Hepatocyte (in vitro differentiated cells): ENCODE measurements at places on chromosomes 3 and 15. TPM values are rescaled to one million over a fixed set of nuclear protein-coding genes. Genes with fewer than 3 reads are reported as not detected.

RBMS3 gene
- 31.4 and 37.1 TPM in 2 replicates for total RNA-seq

DNA sequence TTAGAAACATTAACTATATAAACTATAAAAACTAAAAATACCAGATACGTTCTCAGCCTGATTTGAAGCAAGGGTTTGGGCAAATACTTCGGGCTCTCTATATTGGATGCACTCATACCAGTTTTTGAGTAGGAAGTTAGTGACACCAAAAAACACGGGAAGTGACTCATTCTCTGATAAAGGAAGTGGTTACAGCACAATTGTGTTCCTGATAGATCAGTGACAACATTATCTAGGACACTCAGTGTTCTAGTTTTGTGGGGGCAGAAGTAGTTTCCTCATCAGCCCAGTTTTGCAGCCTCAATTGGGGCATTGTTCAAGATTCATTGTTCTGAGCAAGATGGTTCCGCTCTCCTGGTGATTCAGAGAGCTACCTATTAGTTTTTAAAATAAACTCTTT, 469.6 kb upstream of the DPPA4 start:
- no peak for DNase-seq

GRCh38 chr3:151852074-151852811, 21.2 kb upstream of the SUCNR1 start:
- DNase-seq = no peak

GRCh38 chr3:159238646-159239045, 436.8 kb downstream of the MFSD1 start:
- no peak for DNase-seq

GRCh38 chr3:99945328-99945995, 127.8 kb downstream of the CMSS1 start:
- DNase-seq = no peak

GRCh38 chr3:184786280-184786941, 25.6 kb upstream of the VPS8 start:
- peak; percentile 53 for DNase-seq

DNA sequence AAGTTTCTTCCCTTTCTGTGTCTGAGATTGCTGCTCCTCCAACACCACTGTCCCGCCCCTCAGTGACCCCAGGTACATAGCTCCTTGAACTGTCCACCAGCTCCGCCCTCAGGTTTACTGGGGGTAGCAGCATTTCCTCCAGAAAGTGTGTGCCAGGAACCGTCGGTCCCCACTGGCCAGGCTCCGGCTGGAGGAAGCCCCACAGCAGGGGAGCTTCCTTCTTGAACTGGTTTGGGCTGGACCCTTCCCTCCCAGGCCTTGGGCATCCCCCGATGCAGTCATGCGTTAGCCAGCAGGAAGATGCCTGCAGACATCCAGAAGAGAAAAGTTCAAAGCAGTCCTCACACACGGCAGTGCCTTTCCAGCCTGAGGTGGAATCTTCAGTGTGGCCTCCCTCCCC, 19.7 kb downstream of the PAK6 start:
- no peak for DNase-seq

PCOLCE2 gene
- total RNA-seq = 10.8 and 11.2 TPM in 2 replicates

DNA sequence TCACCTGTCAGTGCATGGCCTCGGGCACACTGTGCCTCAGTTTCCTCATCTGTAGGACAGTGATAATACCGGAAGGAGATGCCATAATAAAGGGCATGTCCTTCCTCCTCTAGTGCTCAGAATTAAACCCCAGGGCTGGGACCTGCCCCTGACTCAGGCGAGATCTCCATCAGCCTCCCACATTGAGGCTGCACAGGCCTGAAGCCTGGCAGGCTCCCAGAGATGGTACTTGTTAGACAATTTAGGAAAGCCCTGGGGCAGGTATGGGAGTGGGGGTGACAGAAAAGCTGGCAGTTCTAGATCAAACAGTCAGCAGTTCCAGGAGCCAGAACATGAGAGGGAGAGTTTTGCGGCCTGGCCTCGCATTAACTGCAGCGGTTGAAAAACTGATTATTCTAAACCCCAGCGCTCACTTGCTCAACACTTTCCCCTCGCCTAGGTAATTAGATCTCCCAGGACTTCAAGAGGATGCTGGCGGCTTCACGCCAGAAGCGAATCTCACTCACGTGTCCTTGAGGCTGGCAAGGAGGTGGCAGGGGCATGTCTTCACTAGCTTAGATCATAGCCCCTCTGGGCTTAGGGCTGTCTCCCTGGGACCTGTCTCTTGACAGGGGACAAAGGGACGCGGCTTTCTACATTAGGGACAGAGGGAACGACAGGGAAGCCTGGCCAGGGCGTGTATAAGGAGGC, 73.1 kb downstream of the ATP2B2 start:
- no peak for DNase-seq

DNA sequence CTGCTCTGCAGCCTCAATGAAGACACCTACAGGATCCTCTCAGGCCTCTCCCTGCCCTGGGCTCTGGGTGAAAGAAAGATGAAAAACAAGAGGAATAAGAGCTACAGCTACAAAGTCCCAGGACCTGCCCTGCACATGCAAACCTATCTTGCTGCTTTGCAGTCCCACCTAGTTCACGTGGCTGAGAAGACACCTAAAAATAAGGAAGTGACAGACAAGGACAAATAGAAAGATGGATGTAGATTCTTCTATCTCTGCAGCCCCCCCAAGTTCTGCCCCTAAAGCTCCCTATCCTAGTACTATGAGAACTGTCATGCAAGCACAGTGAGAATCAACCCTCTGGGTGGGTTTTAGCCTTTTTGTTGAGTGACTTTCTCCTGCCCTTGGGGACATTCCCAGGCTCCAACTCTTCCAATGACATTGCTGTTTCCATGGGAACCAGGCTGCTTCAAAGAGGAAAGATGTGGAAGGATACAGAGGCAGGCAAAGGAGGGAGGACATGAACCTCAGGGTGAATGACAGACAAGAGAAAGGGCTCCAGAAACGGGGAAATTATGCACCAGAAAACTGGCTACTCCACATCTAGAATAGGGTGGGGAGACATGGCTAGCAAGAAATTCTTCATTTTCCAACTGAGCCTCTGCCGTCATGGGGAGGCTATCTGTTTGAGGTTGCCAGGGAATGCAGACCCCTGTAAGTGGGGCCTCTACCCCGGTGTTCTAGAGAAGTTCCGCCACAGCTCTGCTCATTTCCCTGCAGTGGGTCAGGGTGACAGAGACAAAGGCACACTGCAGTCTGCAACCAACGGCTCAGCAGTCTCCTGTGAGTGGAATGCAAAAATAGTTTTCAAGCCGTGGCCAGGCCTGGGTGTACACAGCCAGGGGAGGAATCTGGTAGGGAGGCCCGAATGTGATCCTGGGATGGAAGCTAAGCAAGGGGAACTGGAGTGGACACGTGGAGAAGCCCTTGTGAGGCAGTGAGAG, 5.2 kb downstream of the CSPG5 start:
- DNase-seq = no peak

CCNB2 gene
- 15.1 and 20.9 TPM in 2 replicates for total RNA-seq

DNA sequence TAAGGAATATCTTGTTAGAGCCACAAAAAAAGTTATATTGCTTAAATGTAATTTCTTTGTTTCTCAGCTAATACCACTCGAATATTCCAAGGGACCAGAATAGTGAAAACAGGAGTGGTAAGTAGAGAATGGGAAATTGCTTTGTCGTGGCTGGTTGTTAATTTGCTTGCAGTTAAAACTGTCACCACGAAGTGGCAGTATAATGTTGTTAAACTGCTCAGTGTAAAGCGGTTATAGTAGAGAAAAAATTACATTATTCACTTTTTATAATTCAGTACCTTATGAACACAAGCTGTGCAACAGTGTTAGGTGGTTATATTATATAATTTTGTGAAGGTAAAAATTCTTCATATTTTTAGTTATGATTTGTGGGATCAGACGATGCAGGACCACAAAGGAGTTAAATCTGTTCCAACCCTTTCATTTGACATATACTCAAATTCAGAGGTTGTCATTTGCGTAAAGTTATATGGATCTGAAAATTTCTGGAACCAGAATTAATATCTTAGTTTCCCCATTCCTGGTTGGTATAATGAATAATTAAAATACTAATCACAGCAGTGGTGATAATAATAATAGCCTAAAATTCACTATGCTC, 171.8 kb downstream of the FEZF2 start:
- DNase-seq = peak; percentile 38

HCLS1 gene
- total RNA-seq = 1.3 TPM in 2 replicates

DNA sequence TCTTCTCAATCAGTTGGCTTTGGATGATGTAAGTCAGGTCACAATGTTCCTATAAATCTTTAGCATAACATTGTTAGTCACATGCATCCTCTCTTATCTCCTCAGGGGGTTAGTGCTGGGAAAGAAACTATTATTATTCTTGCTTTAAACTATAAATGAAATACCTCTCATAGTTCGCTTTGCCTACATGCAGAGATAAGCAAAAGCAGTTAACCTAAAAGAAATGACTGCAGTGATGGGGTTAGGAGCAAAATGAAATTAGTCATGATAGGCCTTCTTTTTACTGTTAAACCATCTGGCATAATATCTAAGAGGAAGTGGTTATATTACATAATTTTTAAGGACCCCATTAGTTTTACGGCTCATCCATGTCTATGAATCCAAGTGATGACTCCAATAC, 91.7 kb upstream of the IGSF10 start:
- no peak for DNase-seq

OR5K2 gene
- not detected in 2 replicates for total RNA-seq

DNA sequence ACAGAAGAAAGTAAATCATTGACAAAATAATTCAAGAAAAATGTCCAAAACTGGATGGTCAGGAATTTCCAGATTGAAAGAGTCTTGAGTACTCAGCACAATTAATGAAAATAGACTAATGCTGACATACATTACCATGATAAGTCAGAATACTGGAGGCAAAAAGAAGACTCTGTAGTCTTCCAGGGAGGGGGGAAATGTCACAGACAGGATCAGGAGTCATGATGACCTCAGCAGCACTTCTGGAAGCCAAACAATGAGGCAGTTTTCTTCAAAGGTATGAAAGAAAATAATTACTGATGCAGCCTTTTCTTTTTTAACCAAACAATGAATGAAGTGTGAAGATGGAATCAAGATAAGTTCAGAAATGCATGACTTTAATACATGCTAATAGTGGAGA, 30.1 kb upstream of the SLC22A13 start:
- DNase-seq = no peak

CPLX3 gene
- total RNA-seq = not detected in 2 replicates

DNA sequence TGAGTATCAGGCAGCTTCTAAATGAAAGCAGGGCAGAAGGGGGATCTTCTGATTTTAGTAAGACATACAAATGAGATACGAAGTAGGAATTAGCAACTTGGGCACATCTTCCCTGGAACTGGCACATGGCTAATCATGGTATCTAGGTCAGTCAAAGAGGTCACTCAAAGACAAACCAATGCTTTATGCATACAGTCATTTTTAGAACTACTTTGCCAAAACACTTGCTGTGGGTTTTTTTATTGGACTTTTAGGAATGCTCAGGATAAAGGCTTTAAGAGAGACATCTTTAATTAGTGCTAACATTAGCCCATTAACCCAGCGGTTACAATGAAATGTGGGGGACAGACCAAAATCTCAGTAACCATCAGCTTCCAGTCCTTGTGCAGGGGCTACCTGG, 51.7 kb downstream of the GPR176 start:
- DNase-seq = no peak

ZNF662 gene
- 0.07 TPM in 1 of 2 replicates, not detected in the other for total RNA-seq

DNA sequence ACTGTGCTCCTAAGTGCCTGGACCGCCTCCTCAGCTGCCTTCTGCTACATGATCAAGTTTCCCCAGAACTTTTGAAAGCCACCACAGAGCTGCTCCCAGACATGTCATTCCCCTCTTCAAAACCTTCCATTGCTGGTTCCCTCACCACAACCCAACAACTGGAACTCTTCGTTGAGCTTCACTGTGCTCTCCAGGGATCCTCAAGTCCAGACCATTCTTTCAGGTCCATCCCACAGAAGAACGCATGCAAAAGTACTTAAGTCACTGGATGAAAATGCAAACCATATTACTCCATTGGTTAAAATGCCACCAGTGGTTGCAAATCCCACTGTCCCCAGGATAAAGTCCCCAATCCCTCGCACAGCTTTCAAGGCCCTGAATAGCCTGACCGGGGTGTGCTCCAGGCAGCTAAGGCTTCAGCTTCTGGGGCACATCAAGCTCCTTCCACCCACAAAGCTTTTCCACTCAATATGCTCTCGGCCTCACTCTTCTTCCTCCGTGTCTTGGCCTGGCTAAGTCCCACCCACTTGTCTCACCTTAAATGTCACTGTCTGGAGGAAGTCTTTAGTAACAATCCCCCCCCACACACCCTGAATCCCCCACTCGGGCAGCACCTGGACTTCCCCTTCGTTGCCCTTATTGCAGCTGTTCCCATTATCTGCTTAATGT, 84.8 kb downstream of the XXYLT1 start:
- no peak for DNase-seq

DNA sequence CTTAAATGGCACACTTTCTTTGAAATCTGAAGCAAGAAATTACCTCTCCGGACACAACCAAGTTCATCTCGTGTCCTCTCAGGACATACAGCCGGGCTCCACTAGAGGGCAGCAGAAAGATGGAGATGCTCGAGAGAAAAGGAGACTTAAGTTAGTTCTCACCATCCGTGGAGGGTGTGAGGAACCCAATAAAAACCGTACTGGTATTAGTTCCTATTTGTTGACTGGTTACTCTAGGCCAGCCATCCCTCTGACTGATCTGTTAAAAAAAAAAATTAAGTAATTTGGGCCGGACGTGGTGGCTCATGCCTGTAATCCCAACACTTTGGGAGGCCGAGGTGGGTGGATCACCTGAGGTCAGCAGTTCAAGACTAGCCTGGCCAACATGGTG, 7.9 kb upstream of the CYP11A1 start:
- DNase-seq = peak; percentile 89

C3orf52 gene
- 14.6 and 20.7 TPM in 2 replicates for total RNA-seq

GRCh38 chr3:172530566-172530965, 7.3 kb upstream of the TNFSF10 start:
- DNase-seq = no peak

PRR20G gene
- total RNA-seq = not detected in 2 replicates
